ENCODE measurements at places on chromosomes 2 and 18. TPM values are rescaled to one million over a fixed set of nuclear protein-coding genes. Genes with fewer than 3 reads are reported as not detected.

ACTR2 gene
- total RNA-seq, result 110 TPM

MYO5B gene
- total RNA-seq, result 5.2 TPM

SPR gene
- total RNA-seq, result 35.4 TPM

CENPA gene
- not detected for total RNA-seq

PSMG2 gene
- total RNA-seq, result 43.8 TPM

SLC9A4 gene
- not detected for total RNA-seq

STARD6 gene
- not detected for total RNA-seq

DNA sequence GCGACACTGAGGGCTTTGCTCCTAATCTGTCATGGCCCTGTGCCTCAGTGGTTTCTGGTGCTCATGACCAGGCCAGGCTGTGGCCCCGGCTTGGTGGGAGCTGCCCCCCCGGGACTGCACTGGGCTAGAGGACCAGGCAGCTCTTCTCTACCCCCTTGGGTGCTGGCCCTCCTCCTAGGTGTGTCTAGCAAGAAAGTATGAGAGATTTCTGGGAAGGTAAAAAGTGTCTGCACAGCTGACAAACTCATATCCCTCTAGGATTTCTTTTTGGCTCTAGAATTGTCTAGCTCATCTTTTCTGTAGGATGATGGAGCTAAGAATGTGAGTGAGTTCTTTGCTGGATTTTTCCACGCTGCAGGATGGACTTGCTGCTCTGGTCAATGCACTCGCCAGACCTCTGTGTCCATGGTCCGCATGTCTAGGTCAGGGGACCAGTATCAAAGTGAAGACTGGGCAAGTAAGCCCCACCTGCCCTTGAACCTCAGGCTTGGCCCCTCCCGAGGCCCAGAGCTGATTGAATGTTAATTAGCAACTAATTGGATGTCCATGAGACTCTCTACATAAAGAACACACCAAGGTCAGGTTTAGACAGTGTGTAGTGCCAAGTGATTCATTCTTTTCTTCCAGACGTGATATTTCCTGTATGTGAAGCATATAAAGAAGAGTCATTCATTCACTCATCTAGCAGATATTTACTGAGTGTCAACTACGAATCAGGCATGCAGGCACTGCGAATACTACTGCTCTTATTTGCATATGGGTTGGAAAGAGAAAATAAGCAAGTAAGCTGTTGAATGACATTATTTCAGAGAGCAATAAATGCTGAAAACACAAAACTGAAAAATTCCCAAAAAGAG lies 15.6 kb upstream of the PSD4 start:
- no peak for DNase-seq

GRCh38 chr2:126736133-126736874 lies 80.3 kb downstream of the GYPC start:
- DNase-seq, result no peak

DNA sequence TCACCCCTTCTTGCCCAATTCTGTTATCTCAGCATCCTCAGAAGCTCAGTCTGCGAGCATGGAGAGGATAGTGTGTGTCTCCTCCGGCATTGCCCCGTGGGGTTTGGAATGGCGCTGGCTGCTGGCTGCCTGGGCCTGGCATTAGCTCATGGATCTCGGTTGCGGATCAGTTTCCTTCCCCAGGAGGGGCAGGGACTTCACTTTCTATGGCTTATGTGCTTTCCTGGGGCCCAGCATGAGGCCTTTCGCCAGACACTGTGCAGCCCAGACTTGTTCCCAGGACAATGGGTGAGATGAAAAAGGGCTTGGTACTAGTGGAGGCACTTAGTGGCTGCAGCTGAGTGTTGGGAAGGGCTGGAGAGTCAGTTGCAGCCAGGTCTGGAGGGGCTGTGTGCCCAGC lies 143.3 kb downstream of the GLI2 start:
- DNase-seq, result no peak

GRCh38 chr2:33236482-33237385 lies 239.7 kb upstream of the RASGRP3 start:
- no peak for DNase-seq

- no peak for DNase-seq
Observed at GRCh38 chr2:97726261-97727064, 13.1 kb downstream of the ZAP70 start.

GRCh38 chr2:19356545-19357401 lies 1.6 kb downstream of the OSR1 start:
- no peak for DNase-seq

GRCh38 chr2:178934571-178934970 lies 115.4 kb downstream of the CCDC141 start:
- no peak for DNase-seq

DNA sequence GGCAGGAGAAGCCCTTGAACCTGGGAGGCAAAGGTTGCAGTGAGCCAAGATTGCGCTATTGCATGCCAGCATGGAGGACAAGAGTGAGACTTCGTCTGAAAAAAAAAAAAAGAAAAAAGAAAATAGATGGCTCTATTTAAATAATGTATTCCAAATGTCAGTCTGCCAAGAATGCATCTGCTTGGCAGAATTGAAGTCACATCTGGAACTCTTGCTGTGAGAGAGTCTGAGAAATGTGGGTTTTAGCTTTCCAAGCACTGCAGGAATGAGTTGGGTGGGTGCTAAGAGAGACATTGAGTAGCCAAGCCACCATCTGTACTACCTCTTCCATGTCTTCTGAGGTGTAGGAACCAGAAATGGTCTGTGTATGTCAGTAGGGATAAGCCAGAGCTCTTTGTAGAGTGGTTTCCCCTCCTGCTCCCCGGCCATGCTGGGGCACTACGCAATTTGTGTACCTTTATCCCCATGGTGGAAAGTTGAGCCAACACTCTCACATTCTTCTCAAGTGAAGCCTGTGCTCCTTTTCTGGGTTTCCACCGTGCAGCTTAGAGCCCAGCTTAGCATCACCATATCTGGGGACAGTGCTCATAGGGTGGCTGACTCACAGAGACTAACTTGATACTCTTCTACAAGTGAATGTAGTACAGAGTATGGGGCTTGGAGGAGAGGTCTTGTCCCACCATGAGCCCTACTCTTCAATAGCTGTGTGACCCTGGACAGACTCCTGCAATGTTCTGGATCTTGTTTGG lies 25.3 kb downstream of the IL1F10 start:
- no peak for DNase-seq

- no peak for DNase-seq
Observed at GRCh38 chr2:69618362-69618761, 25.2 kb downstream of the AAK1 start.
